Hematopoietic multipotent progenitor cell treated with erythropoietin and hydrocortisone succinate and interleukin-3 and kit ligand, for 6 days (in vitro differentiated cells): ENCODE measurements at places on chromosomes 4 and X.

GRCh38 chr4:100569196-100569595, 51.4 kb upstream of the EMCN start:
- DNase-seq = no peak

- no peak for DNase-seq
These were observed 94.8 kb upstream of the SMIM10 start for GRCh38 chrX:134895805-134896581.

GRCh38 chr4:13783800-13784411, 156.4 kb upstream of the BOD1L1 start:
- DNase-seq = peak; percentile 52

GRCh38 chr4:16739997-16740624, 158.3 kb downstream of the LDB2 start:
- no peak for DNase-seq

DNA sequence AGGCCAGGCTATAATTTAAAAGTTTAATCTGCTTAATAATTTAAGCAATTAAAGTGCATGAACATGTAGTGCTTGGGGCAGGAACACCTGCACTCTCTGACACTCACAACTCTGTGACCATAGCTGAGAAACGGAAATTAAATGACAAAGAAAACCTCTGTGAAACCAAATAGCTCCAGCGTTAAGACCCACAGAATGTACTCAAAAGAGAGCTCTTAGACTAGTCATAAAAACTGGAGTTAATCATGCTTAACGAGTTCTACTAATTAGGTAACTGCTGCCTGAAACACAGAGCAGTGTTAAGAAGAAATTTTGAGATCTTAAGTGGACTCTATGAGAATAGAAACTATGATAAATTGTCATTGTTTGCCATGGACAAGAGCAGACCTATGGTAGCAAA, 174.4 kb upstream of the SPIN4 start:
- no peak for DNase-seq

- DNase-seq = no peak
These were observed 20.6 kb upstream of the SUPT20HL2 start for GRCh38 chrX:24334461-24334860.

- peak; percentile 58 for DNase-seq
These were observed 67.2 kb upstream of the BRWD3 start for GRCh38 chrX:80876877-80877276.

DNA sequence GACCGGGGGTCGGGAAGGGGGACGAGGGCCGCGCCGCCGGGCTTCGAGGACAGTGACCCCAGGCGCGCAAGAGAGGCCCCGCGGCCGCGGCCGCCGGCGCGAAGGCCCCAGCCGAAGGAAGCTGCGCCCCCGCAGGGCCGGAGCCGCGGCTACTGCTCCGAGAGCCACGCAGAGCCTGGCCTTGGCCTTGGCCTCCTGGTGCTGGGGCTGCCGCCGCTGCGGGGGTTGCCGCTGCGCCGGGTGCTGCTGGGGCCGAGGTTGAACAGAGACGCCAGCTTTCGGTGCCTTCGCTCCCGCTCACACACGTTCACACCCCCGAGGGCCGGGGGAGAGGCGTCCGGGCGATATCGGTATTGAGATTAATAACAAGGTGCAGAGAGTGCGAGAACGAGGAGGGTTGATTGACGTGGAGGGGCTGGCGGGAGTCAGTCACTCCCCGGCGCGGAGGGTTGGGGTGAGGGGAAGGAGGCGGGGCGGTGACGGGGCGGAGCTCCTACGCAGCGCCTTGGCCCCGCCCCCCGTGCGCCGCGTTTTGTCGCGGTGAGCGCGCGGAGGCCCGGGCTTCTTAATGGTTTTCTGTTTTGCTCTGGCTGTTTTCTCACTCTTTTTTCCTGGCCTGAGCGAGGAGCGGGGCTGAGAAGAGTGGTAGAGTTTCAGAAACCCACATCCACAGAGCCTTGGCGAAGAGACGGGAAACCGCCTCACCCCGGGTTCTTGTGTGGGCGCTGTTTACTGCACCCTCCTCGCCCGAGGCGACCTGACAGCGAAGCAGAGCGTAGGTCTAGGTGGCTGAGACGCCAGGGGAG, 878 bp upstream of the CNOT6L start:
- peak; percentile 98 for DNase-seq

GRCh38 chr4:168524006-168524405, 27.2 kb downstream of the PALLD start:
- no peak for DNase-seq

GRCh38 chr4:24595659-24596058, 11.3 kb upstream of the DHX15 start:
- DNase-seq = no peak
